ENCODE measurements at places on chromosomes 2 and 18.

DNA sequence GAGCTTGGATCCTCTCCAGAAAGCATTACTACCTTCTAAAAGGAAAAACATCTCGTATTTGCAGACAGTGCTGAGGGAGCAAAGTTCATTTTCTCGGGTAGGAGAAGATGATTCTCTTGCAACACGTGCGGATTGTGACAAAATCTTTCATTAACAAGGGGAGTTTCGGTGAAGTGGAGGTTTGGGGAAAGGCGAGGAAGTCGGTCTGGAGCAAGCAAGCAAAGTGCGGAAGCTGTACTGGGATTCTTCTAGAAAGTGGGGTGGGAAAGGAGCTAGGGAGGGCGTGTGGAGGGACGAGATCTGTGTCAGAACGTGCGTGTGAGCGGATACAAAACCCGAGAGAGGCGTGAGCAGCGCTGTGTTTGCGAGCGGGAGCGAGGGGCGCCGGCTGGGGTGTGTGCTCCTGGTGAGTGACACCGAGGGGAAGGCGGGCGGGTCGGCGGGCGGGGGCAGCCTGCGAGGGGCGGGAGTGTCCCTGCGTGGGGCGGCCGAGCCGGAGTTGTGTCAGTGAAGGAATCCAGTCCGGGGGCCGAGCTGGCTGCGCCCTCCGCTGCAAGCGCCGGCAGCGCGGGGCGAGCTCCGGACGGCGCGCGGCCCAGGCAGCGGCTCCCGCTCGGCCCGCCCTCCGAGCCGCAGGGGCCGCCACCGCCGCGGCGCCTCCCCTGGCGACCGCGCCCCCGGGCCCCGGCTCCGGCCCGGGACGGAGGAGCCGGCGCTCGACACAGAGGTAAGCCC lies at the start of gene SPATS2L:
Gene SPATS2L, plus strand, starts transcription at position 498 of the 735 bp plus-strand sequence. CDS start 82,552 bp downstream, outside the sequence.
- H3K36me3 ChIP-seq, result no peaks in the 10 kb centered on the region
- peak within 1 kb of the TSS; percentile 93 for H3K4me3 ChIP-seq
- no peaks in the 10 kb centered on the region for H3K27me3 ChIP-seq
- H3K27ac ChIP-seq, result peak within 1 kb of the TSS; percentile 95
- H3K4me1 ChIP-seq, result peaks cover 3% of the 10 kb centered on the region

DNA sequence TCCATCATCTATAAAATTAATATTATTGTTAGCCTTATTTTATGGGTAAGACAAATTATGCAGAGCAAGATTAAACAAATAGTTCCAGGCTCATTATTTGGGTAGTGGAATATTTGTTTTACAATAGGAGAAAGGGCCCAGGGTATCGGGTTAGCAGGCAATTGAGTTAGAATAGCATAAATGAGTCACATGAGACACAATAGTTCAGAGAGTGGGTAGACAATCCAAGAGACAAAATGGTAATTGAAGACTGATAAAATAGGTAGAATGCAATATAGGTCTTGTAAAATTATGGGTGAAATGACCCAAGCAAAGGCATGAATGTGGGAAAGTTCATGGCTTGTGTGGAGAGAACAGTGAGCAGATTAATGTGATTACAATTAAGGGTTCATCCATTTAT lies 790.9 kb upstream of the GCFC2 start:
- DNase-seq, result no peak
- H3K36me3 ChIP-seq, result no peaks in the 10 kb centered on the region
- H3K27me3 ChIP-seq, result no peaks in the 10 kb centered on the region
- no peaks in the 10 kb centered on the region for H3K4me1 ChIP-seq
- H3K4me3 ChIP-seq, result no peak overlapping the region

DNA sequence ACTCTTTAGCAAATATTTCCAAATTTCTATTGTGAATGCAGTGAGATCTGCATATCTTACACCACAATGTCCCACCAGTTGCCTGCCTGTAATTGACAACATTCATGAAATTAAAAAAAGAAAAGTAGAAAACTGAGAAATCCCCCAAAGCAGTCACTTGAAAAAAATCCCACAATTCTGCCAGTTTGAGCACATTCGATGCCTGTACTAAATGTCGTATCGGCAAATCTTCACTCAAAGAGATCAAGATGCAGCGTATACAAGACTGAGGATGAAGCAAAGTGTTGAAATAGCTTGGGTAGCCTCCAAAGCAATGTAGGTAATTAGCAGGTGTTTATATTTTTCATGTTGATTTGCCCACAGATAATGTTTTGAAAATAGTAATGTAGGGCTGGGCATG lies 186.7 kb upstream of the ZEB2 start:
- H3K4me3 ChIP-seq, result no peak overlapping the region
- no peaks in the 10 kb centered on the region for H3K27me3 ChIP-seq
- no peaks in the 10 kb centered on the region for H3K4me1 ChIP-seq
- no peaks in the 10 kb centered on the region for H3K36me3 ChIP-seq

GRCh38 chr2:218984239-218985020 lies 554 bp downstream of the FEV start:
- H3K4me1 ChIP-seq, result peaks cover 20% of the 10 kb centered on the region
- no peaks in the 10 kb centered on the region for H3K36me3 ChIP-seq
- no peak overlapping the region for H3K27ac ChIP-seq
- DNase-seq, result no peak
- H3K4me3 ChIP-seq, result no peak overlapping the region
- peaks cover 87% of the 10 kb centered on the region for H3K27me3 ChIP-seq

GRCh38 chr2:177058747-177059146 lies 153.8 kb upstream of the HNRNPA3 start:
- no peak overlapping the region for H3K4me3 ChIP-seq
- no peaks in the 10 kb centered on the region for H3K36me3 ChIP-seq
- DNase-seq, result no peak
- no peaks in the 10 kb centered on the region for H3K4me1 ChIP-seq

GRCh38 chr18:26407736-26408601 lies 140.4 kb downstream of the KCTD1 start:
- DNase-seq, result no peak
- H3K27me3 ChIP-seq, result no peaks in the 10 kb centered on the region
- H3K27ac ChIP-seq, result no peak overlapping the region
- H3K4me3 ChIP-seq, result no peak overlapping the region
- no peaks in the 10 kb centered on the region for H3K36me3 ChIP-seq
- H3K4me1 ChIP-seq, result no peaks in the 10 kb centered on the region

DNA sequence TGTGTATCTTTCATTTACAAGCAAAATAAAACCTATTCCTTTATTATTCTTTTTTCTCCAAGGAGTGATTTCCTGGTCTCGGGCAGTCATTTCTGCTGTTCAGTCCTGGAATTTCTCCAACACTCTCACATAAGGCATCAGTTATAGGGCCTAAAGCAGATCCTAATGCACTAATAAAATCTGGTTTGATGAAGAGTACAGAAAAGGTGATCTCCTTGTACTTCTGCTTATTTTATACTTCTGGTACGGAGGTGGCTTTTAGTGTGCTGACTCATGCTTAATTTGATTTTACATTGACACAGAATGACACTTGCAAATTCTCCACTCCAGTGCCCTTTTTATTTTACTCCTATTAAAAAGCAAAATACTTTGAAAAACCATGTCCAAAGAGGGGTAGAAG lies 157.4 kb downstream of the DOK6 start:
- H3K4me1 ChIP-seq, result no peaks in the 10 kb centered on the region
- H3K27me3 ChIP-seq, result no peaks in the 10 kb centered on the region
- no peak overlapping the region for H3K4me3 ChIP-seq
- H3K27ac ChIP-seq, result no peak overlapping the region
- no peak for DNase-seq

DNA sequence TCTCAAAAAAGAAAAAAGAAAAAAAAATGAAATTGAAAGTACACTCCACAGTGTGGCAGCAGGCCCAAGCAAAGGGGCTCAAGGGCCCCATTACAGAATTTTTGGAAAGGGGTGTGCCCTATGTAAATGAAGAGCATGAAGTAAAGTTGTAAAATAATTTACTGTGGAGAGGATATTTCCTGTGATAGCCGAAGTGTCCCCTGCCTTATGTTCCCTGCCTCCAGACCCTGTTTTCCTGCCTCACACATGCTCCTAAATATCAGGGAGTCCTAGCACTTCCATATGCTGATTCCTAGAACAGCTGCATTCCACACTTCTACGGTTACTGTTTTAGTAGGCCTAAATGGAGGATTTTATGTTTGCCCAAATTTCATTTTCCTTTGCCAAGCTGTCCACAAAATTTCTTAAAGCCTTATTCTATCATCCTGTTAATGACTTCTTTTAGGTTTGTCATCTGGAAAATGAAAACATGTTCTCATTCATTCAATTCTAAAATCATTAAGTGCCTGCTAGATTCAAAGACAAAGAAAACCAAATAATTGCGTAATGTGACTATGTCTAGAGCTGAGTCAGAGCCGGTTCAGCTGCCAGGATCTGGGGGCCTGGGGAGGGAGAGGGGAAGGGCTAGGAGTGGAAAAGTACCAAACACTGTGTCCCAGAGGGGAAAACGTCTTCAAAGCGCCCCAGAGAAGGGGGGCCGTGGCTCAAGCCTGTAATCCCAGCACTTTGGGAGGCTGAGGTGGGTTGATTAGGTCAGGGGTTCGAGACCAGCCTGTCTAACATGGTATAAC lies 25.9 kb upstream of the IMPA2 start:
- H3K4me1 ChIP-seq, result peaks cover 6% of the 10 kb centered on the region
- H3K4me3 ChIP-seq, result peak overlapping the region; percentile 48
- H3K36me3 ChIP-seq, result no peaks in the 10 kb centered on the region
- peak; percentile 95 for DNase-seq

GRCh38 chr2:226905718-226906117 lies 69.9 kb downstream of the RHBDD1 start:
- peaks cover 10% of the 10 kb centered on the region for H3K4me1 ChIP-seq
- no peaks in the 10 kb centered on the region for H3K27me3 ChIP-seq
- no peak for DNase-seq
- H3K4me3 ChIP-seq, result no peak overlapping the region

DNA sequence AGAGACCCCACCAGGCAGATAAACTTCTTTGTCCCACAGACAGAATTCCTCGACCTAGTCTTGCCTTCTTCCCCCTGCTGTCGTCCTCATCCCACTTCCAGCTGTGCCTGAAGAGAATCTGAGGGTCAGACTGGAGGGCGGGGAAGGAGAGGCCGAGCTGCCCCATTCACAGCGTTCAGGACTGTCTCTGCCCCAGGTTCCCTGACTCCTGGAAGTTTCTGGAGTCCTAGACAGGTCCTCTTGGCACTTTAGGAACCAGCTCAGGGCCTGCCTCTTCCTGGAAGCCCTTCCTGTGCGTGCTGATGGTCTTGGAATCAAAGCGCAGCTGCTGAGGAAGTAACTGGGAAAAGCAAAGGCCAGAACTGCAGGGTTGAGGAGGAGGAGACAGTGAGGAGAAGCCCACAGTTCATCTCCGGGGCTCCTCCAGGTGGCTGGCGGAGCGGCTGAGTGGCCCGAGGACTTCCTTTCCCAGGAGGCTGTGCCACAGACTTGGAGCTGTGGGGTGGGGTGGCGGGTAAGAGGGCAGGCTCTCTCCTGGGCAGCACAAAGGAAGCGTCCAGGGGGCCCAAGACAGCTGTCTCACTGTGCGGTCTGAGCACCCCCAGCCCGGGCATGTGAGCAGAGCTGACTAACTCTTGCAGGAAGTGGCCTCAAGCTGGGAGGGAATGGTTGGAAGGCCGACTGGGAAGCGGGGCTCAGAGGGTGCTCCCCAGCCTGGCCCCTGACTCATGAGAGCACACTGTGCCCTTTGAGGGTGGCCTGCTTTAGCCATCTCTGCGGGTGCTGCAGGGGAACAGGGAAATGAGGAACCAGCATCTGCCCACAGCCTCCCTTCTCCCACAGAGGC lies 39.5 kb downstream of the SDC1 start:
- H3K4me3 ChIP-seq, result no peak overlapping the region
- no peaks in the 10 kb centered on the region for H3K27me3 ChIP-seq
- peak; percentile 61 for DNase-seq
- peaks cover 61% of the 10 kb centered on the region for H3K4me1 ChIP-seq

DNA sequence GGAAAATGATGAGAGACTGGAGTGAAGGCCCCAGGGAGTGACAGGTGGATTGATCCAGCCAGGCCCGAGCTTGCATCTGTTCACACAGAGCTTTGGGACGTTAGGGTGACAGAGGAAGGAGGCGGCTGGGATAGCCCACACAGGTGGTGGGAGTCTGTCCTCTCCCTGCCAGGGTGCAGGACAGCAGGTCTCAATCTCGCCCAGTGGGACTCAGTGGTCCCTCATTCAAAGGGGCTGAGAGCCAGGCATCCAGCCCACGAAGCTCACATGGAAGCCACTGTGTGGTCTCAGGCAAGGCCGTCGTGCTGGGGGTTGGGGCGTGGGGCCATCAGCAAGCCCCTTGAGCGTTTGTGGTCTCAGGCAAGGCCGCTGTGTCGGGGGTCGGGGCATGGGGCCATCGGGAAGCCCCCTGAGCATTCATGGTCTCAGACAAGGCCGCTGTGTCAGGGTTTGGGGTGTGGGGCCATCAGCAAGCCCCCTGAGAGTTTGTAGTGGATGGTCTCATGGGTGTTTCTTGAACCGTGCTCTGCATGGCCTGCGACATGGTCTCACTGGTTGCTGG lies 8.3 kb downstream of the KCNG2 start:
- DNase-seq, result no peak
- H3K4me1 ChIP-seq, result no peaks in the 10 kb centered on the region
- H3K36me3 ChIP-seq, result no peaks in the 10 kb centered on the region
- H3K27ac ChIP-seq, result no peak overlapping the region
- H3K27me3 ChIP-seq, result peaks cover 4% of the 10 kb centered on the region
- no peak overlapping the region for H3K4me3 ChIP-seq

DNA sequence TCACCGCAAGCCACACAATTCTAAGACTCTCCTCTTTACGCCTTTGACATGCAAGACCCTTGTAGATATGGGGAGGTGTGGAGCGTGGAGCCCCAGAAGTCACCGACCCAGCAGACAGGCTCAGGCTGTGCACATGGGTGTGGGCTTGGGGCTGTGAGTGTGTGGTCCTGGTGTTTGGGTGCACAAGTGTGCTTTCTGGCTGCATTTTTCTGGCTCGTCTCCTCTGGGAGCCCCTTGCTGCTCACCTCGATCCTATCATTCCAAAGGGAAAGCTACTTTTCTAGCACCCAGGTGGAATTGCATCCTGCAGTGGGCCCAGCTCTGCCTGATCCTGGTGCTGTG lies 143.0 kb downstream of the ACOXL start:
- no peak overlapping the region for H3K4me3 ChIP-seq
- H3K4me1 ChIP-seq, result no peaks in the 10 kb centered on the region
- H3K27ac ChIP-seq, result no peak overlapping the region
- peaks cover 49% of the 10 kb centered on the region for H3K27me3 ChIP-seq

GRCh38 chr2:46793423-46794416 lies 121.9 kb downstream of the MCFD2 start:
- no peak overlapping the region for H3K4me3 ChIP-seq
- H3K27me3 ChIP-seq, result no peaks in the 10 kb centered on the region
- no peak overlapping the region for H3K27ac ChIP-seq
- peaks cover 2% of the 10 kb centered on the region for H3K4me1 ChIP-seq
- no peak for DNase-seq

DNA sequence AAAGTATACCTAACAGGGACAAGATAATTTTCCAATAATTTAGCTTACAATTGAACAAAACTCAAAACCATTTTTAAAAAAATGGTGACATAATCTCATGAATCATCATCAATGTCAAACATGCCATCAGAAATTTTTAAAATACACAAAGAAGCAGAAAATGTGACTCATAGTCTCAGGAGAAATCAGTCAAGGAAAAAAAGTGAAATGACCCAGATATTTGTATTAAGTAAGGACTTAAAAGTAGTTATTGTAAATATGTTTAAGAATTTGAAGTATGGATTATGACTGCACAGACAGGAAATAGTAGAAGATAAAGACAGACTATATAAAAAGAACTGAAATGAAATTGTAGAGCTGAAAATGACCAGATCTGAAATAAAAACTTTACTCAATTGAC lies 473.9 kb upstream of the SYT4 start:
- no peak overlapping the region for H3K27ac ChIP-seq
- no peak overlapping the region for H3K4me3 ChIP-seq
- H3K4me1 ChIP-seq, result no peaks in the 10 kb centered on the region
- no peaks in the 10 kb centered on the region for H3K27me3 ChIP-seq
- DNase-seq, result no peak

GRCh38 chr18:50111398-50111797 lies 83.5 kb downstream of the MYO5B start:
- no peak overlapping the region for H3K27ac ChIP-seq
- no peak for DNase-seq
- no peaks in the 10 kb centered on the region for H3K36me3 ChIP-seq
- H3K4me3 ChIP-seq, result no peak overlapping the region
- peaks cover 63% of the 10 kb centered on the region for H3K27me3 ChIP-seq

Data from mesenchymal stem cell (in vitro differentiated cells and primary cell).